Stimulated activated CD8-positive, alpha-beta memory T cell treated with anti-CD3 and anti-CD28 coated beads, Interleukin-7, amount 100 ng/mL, for 1 hour (primary cell): ENCODE measurements at places on chromosomes 4 and X.

DNA sequence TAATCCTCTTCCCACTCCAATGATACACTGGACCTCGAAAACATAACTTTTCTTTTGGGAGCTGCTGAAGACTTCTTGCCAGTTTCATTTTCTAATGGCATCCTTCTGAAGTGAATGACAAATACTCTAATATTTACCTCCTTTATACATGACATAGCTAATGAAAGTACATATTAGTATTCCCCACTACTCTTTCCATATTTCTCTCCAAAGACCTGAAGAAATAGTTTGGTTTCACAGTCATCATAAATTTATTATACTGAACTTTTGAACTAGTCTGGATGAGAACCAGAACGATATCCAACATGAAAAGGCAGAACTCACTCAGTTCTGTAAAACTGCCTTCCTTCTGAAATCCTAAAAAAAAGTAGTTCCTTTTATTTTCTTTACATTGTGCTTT, 139.1 kb downstream of the GPC3 start:
- DNase-seq = no peak

DNA sequence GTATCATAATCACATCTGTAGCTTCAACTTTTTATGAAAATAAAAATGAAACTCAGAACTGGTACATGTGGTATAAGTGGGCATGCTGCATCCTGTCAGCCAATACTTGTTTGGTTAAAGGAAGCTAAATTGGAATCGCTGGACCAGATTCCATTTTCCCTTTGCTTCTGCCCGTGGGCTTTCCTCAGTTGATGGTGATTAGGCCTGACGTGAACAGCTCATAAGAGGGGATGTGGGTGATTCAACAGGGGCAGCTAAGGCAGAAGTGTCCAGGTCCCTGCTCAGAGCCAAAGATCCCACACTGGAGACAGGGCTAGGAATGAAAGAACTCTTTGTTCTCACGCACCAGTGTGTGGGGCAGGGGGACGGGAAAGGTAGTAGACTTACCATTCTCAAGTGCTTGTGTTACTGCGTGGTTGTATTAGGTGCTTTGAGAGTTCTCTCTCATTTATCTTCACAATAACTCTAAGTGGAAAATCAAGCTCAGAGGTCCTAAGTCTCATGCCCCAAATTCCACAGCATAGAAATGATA, 63.2 kb upstream of the GUCY1A1 start:
- no peak for DNase-seq

DNA sequence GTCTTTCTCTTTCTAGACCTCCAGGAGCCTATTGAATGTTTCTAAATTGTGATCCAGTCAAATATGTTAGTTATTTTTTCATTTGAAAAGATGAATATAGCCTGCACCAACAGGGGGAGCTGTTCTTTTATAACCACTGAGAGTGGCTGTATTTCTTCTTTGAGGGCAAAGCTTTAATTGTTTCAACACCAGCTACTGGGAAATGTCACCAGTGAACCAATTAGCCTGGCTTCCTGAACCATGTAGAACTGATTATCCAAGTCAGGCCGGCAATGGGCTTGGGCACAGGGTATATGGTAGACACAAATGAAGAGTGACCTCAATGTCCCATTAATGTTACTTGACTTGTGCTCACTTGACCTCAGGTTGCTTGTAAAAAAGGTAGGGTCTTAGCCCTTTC, 4.8 kb upstream of the DAPP1 start:
- DNase-seq = no peak

DNA sequence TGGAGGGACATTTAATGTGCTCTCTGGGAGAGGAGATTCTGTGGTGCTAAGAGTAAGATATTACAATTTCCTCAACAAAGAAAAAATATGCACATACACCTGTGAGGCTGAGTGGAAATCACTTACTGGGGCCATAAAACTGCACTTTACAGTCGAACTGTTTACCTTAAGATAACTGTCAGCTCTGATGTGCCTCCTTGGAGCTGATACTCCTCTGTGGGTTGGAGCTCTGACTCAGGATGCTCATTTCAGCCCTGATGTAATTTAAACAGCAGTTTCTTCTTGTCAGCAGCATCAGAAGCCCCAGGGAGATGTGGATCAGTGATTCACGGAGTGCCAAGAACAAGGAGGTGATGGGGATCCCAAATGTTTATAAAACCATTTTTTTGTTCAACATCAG, 241.9 kb upstream of the SFRP2 start:
- no peak for DNase-seq

DNA sequence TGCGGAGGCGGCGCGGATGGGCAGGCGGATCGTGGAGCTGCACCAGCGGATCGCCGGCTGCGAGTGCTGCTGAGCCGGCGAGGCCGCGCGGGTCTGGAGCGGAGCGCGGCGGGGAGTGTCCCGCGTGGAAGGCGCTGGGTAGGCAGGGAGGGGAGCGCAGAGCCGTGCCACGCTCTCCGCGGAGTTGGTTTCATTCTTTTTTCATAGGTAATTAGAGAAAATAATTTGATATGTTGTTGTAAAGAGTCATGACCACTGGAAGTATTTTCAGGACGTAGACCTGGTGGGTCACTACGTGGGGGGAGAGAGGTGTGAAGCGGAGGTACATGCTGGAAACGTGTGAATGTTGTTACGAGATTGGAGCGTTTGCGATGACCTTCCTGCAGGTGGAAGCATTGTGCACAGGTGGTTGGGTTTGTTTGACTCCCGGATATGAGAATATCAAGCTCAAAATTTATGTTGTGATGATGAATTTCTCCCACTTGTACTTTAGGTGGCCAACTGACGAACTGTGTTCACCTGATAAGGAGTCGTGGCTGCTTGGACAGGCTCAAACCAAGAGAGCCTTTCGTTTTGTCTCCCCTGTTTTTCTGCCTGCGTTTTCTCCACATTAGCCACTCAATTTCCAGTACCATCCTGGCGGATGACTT, 19.1 kb upstream of the S100P start:
- DNase-seq = no peak
